Stimulated activated CD4-positive, alpha-beta T cell treated with anti-CD3 and anti-CD28 coated beads, Interleukin-1b, Interleukin-23, amount 100 ng/mL, for 24 hours (primary cell): ENCODE measurements at places on chromosomes 7 and 10.

- DNase-seq: no peak
Measured at GRCh38 chr10:48439031-48439430, 132.6 kb downstream of the MAPK8 start.

DNA sequence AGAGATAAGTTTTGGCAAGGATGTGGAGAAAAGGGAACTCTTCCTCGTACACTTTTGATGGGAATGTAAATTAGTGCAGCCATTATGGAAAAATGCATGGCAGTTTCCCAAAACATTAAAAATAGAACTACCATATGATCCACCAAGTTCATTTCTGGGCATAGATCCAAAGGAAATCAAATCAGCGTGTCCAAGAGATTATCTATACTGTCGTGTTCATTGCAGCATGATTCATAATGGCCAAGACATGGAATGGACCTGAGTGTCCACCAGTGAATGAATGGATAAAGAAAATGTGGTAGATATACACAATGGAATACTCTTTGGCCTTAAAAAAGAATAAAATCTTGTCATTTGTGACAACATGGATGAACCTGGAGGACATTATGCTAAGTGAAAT is 70.3 kb upstream of the RSU1 start:
- DNase-seq: no peak

- DNase-seq: no peak
Measured at GRCh38 chr7:117082647-117083046, 129.3 kb downstream of the ST7 start.

- DNase-seq: no peak
Measured at GRCh38 chr10:35362701-35363350, 26.5 kb downstream of the CCNY start.

DNA sequence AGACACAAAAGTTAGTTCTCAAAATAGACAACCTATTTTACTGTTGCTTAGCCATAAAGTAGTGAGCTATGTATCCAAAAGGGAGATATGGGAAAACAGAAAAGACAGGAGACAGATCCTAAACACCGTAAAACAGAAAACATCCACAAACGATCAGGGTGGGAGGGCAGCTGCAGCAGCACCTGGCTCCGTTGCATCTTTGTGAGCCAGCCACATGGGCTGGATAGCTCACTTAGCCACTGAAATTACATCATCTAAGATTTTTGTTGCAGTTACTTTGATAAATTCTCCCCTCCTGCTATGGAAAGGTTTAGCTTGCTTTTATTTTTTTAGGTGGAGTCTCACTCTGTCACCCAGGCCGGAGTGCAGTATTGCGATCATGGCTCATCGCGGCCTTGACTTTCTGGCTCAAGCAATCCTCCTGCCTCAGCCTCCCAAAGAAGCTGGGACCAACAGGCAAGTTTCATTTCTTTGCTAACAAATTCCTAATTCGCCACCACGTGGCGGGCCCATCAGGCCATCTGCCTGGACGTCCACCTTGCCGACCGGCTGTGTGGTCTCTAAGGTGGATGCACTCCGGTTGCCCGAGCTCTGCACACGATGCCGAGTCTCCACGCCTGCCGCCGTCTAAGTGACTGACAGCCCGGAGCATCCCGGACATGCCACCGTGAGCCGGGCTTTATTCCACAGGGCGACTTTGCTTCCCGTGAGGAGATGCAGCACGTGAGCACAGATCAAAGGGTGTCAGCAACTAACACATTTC is 159.8 kb downstream of the DIP2C start:
- no peak for DNase-seq

DNA sequence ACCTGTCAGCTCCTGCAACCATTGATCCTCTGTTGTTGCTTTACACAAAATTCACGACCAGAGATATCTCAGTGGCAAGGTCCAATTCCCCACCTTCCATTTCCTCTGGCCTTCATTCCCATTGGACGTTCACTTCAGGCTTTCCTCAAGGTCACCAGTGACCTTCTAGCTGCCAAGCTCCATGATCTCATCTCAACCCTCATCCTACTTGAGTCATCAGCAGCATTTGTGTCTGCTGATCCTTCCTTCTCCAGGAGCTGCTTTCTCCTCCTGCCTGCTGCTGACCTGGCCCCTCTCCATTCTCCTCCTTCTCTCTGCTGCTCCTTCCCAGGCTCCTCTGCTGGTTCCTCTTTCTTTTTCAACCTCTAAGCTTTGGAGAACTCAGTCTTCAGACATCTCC is 66.2 kb upstream of the C10orf90 start:
- DNase-seq: no peak

DNA sequence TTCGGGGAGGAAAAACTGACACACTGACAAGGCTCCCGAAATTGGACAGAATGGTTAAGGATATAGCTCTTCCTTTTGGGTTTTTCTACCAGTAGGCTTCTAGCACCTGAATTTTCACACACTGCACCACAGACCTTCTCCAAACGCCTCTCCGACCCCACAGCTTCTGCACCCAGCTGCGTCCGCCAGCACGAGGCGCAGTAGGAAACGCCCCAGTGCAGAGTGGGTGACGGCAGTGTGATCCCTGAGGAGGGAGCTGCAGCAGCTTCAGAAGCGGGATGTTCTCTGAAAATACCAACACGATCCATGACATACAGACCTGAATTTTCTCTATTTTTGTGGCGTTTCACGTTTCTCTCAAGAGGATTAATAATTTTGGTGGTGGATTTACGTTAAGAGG is 25.9 kb downstream of the HSPB1 start:
- DNase-seq: no peak

DNA sequence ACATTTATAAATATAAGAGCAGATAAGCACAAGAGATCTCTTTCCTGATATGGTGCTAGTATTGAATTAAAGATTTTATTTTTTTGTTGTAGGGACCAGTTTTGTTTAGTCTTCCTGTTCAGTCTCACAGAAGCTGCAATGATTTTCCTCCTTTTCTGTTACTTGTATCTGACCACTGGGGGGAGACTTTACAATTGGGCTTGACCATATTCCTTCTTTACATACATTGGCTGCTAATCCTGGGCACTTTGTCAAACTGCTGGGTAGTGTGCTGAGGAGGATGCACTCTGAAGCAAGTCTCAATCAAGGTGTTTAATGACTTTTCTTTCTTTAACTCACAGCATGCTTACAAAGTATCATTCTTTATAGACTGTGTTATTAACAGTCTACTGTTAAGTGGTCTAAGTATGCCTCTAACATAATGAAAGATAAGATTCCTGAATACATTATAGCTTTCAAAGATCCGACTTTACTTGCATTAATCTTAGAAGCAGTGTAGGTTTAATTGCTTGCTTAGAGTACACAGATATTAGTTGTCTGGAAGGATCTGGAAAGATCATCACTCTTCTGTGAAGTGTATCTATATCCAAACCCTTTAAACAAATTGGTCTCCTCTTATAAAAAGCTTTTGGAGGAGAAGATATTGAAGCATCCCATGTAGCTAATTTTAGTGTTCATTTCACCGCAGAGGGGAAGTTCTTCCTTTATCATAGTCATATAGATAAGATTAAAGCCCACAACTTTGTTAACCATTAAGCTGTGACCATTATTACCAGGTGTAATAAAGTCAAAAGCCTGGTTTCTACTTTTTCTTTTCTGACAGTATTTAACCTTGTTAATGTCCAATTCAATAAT is 3.1 kb downstream of the PALS2 start:
- DNase-seq: no peak

GRCh38 chr7:98483964-98484545 is 83.2 kb upstream of the BAIAP2L1 start:
- no peak for DNase-seq

GRCh38 chr10:124322191-124322980 is 96.3 kb downstream of the OAT start:
- no peak for DNase-seq

DNA sequence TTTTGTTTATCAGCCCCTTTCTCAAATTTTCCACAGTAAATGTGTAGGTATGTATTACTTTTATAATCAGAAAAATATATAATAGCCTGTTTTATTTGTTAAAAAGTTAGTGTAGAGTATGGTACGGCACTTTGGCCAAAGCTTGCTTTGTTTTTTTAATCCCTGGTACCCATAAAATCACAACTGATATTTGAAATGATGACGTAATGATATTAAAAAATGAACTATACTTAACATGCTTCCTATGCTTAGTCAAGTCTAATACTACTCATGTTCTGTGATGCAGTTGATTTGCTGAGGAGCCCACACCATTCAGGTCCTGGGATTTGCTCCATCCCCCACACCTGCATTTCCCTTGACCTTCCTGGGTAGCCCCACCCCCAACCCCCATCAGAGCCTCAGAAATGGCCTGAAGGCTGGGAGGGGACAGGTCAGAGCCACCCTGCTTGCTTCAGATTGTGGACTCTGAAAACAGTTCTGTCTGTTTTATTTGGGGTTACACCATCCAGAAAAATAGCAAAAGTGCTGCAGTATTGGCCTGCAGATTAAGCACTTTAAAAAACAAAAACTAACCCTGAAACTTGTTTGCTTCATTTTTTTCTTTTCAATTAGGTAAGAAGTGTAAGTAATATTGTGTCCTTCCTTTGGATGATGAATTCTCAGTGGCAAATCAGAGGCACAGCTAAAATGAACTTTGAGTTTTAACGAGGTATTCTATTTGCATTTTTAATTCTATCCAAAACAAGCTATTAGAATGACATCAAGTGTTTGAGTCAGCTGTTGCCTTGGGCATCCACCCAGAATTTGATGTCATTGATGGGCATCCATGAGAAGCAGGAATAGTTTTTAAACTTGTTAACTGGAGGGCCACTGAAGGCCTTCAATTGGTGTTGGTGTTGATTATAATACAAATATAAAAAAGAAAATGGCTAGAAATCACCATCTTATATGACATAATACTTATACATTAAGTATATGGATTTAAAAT is 23.3 kb downstream of the PLCE1 start:
- no peak for DNase-seq

GRCh38 chr10:77849039-77849664 is 77.4 kb downstream of the DLG5 start:
- DNase-seq: no peak

DNA sequence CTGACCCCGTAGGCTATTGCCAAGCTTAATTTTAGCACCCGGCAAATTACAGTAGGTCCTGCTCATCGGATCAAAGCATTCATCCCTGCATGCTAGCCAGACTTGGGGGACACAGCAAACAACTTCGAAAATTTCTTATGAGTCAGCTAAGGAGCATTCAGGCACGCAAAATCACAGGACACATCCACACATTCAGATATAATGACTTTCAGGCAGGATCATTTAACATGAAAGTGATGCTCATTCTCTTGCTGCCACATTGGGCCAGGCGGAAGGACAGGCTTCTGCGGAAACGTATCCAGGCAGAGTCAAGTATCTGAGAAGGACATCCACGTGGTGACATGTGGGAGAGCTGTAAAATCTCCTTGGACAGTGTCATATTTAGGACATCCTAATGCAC is 474.0 kb upstream of the NRP1 start:
- no peak for DNase-seq

GRCh38 chr10:22766693-22767092 is 52.3 kb upstream of the PIP4K2A start:
- no peak for DNase-seq

- no peak for DNase-seq
Measured at GRCh38 chr10:77539147-77539935, 98.3 kb downstream of the KCNMA1 start.

- DNase-seq: no peak
Measured at GRCh38 chr10:102726274-102726673, 11.8 kb downstream of the SFXN2 start.
